Activated CD8-positive, alpha-beta memory T cell treated with anti-CD3 and anti-CD28 coated beads, Interleukin-2, amount 10 ng/mL, durations not matched to agents 7 days and 5 days (primary cell): ENCODE measurements at places on chromosomes 1 and 21. TPM values are rescaled to one million over a fixed set of nuclear protein-coding genes. Genes with fewer than 3 reads are reported as not detected.

- no peak for DNase-seq
Observed at GRCh38 chr21:28644762-28645161, 347.9 kb downstream of the LTN1 start.

GRCh38 chr1:64282351-64282750, 78.9 kb downstream of the UBE2U start:
- no peak for DNase-seq

DNA sequence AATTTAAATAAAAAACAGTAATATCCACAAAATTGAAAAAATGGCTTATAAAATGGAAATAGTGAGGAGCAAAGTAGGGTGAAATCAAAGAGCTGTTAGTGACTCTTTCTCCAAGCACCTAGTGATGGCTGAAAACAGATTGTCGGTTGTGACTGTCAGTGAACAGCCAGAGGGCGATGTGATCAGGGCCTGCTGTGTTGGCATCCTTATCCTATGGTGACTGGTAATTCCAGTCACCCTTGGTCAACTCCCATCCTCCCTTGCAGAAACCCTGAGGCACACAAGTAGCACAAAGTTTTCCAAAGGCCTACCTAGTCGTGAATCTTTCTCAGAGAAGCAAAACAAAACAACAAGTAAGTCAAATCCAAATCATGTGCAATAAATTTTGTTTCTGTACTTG, 599.8 kb upstream of the CXADR start:
- DNase-seq, result no peak

DNA sequence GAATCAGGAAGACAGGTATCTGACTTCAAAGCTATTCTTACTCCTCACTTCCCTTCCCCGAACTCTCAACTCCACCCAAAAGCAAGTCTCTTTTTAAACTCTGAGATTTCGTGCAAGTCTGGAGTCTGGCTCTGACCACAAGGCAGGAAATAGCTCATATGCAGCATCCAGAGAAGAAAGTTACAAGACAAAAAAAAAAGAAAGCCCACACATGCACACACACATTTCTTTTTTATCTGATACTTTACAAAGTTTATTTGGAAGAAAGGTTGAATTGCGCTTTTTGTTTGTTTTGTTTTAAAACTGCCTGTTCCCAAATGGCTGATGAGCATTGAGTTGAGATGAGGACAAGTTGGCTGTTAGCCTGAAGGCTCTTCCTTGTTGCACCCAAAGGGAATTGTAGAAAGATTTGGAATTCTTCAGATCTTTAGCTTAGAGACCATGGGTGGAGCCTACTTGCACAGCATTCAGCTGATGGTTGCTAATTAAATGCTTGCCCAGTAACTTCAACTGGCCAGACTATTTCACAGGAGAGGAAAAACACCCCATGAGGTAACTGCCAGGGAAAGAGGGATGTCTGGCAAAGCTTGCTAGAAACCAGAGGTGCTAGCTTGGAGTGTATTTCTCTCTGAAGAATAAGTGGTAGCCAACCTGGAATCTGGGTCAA, 490.3 kb downstream of the TTLL7 start:
- peak; percentile 67 for DNase-seq

- DNase-seq, result no peak
Observed at GRCh38 chr1:96715482-96715881, 6.1 kb upstream of the PTBP2 start.

The CLIC6 gene
- 0.47 TPM for total RNA-seq

The ARL8A gene
- 50.0 TPM for total RNA-seq
